ENCODE measurements at places on chromosomes 5 and 9. TPM values are rescaled to one million over a fixed set of nuclear protein-coding genes. Genes with fewer than 3 reads are reported as not detected.

- H3K27ac ChIP-seq = no peak overlapping the region
- H3K4me3 ChIP-seq = no peak overlapping the region
- no peaks in the 10 kb centered on the region for H3K27me3 ChIP-seq
- H3K36me3 ChIP-seq = no peaks in the 10 kb centered on the region
- H3K4me1 ChIP-seq = no peaks in the 10 kb centered on the region
- DNase-seq = no peak
These were observed 136.6 kb upstream of the DMAC1 start for GRCh38 chr9:7936163-7936562.

DNA sequence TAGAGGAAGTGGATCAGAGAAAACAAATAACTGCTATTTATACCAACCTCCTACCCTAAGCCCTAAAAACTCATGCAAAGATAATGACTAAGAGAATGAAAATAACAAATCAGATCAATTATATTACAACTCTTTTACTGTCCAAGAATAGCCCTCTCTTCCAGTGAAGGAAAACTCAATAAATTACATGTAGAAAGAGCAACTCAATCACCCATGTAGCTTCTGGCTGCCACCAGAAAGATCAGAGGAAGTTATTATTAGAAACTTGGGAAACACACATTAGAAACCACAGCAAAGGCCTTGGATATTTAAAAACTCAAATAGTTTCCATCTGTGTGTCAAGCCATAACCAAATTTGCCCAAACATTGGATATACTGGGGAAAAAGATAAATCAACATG, 134.0 kb upstream of the TARS1 start:
- H3K4me1 ChIP-seq = peaks cover 26% of the 10 kb centered on the region
- H3K27ac ChIP-seq = no peak overlapping the region
- H3K27me3 ChIP-seq = no peaks in the 10 kb centered on the region
- H3K4me3 ChIP-seq = no peak overlapping the region
- DNase-seq = no peak
- H3K36me3 ChIP-seq = no peaks in the 10 kb centered on the region

- no peak overlapping the region for H3K27ac ChIP-seq
- H3K4me3 ChIP-seq = no peak overlapping the region
- H3K4me1 ChIP-seq = no peaks in the 10 kb centered on the region
- no peaks in the 10 kb centered on the region for H3K36me3 ChIP-seq
- DNase-seq = no peak
These were observed 136.2 kb upstream of the SLC30A5 start for GRCh38 chr5:68957591-68957990.

GRCh38 chr5:173472164-173472563, 143.9 kb upstream of the STC2 start:
- no peak for DNase-seq
- no peak overlapping the region for H3K27ac ChIP-seq
- no peaks in the 10 kb centered on the region for H3K36me3 ChIP-seq
- no peaks in the 10 kb centered on the region for H3K27me3 ChIP-seq

GRCh38 chr5:150255659-150256409, 33.7 kb downstream of the CAMK2A start:
- H3K27me3 ChIP-seq = no peaks in the 10 kb centered on the region
- H3K4me1 ChIP-seq = peaks cover 44% of the 10 kb centered on the region
- no peak for DNase-seq
- no peaks in the 10 kb centered on the region for H3K36me3 ChIP-seq
- no peak overlapping the region for H3K27ac ChIP-seq

- H3K4me3 ChIP-seq = no peak overlapping the region
- H3K27me3 ChIP-seq = no peaks in the 10 kb centered on the region
- no peaks in the 10 kb centered on the region for H3K4me1 ChIP-seq
- H3K36me3 ChIP-seq = no peaks in the 10 kb centered on the region
These were observed 24.1 kb upstream of the OTP start for GRCh38 chr5:77662635-77663034.

DNA sequence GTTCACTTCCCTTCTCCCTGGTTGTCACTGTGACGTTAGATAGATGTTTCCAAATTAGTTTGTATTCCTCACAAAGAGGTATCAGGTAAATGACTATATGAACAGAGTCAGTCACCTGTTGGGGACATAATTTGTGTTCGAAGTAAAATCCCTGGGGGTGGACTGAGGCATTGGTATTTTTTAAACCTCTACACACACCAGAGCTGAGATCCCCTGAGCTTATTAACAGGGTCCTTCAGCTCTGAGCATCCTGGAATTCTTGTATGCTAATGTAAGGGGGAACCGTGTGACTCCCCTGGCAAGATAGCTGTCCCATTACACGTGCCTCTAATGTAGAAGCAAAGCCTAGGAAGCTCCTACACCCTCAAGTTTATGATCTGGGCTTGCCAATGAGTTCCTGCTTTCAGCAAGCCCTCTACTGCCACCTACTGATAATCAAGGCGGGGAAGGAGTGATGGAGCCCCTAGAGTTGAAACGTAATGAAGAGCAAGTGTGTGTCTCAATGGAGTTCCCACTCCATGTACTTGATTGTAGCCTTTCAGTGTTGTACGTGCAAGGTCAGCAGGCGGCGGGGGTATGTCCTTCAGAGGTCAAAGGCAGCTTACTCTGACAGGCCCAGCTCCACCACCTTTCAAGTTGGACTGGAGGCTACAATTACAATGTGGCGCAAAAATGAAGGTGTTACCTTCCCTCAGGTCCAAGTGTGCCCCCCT, 14.4 kb downstream of the PRKACG start:
- DNase-seq = peak; percentile 23
- H3K4me1 ChIP-seq = no peaks in the 10 kb centered on the region
- no peaks in the 10 kb centered on the region for H3K27me3 ChIP-seq
- no peak overlapping the region for H3K27ac ChIP-seq
- H3K36me3 ChIP-seq = no peaks in the 10 kb centered on the region

GRCh38 chr5:5430136-5430535, 7.7 kb downstream of the ICE1 start:
- no peaks in the 10 kb centered on the region for H3K4me1 ChIP-seq
- no peak for DNase-seq
- no peaks in the 10 kb centered on the region for H3K27me3 ChIP-seq
- no peaks in the 10 kb centered on the region for H3K36me3 ChIP-seq
- H3K4me3 ChIP-seq = no peak overlapping the region

DNA sequence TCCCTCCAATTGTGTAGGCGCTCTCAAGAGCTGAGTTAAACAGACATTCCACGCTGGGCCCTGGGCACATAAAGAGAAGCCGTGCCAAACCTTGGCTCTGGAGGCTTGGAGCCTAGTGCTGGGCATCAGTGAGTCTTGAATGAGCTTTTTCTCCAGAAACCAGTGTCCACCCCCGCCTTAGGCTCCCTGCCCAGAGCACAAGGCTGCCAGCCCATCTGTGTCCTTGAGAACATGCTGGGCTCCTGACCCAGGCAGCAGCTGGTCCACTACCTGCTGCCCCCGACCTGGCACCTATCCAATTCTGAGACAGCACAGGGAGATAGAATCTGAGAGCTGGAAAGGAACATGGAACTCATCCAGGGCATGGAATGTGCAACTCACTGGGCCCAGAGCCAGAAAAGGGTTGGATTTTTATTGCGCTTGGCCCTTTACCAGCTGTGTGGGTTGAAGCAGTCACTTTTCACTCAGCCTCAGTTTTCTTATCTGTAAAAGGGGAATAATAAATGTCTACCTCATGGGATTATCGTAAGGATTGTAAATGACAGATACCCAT, 92.4 kb upstream of the CPLX2 start:
- H3K36me3 ChIP-seq = no peaks in the 10 kb centered on the region
- no peak for DNase-seq
- H3K4me1 ChIP-seq = no peaks in the 10 kb centered on the region
- no peak overlapping the region for H3K27ac ChIP-seq
- H3K27me3 ChIP-seq = no peaks in the 10 kb centered on the region

- H3K4me3 ChIP-seq = no peak overlapping the region
- H3K27ac ChIP-seq = no peak overlapping the region
- H3K4me1 ChIP-seq = peaks cover 7% of the 10 kb centered on the region
- H3K36me3 ChIP-seq = no peaks in the 10 kb centered on the region
These were observed 10.4 kb downstream of the SMIM3 start for GRCh38 chr5:150788977-150789376.

DNA sequence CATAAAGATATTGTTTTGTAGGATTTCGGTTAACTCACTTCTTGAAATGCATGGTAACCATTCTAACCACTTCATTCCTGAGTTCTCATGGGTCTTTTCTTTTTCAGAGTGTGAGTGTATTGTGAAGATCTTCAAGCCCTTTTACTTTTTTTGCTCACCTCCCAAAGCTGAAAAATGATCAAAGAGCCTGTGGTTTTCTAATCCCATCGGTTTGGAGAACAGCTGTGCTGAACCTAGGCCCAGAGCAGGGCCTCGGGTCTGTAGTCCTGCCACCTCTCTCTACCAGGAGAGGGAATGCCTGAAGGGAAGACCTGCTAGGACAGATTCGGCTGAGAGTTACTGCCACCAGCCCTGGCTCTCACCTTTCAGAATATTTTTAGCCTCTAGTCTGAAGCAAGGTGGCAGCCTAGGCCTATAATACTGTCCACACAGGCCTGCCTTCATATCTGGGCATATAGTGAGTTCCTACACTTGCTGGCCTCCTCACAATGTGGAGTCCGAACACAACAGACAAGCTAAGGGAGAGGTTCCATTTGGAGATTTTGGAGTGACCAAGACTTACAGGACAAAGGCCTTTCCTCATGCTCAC, 13.8 kb downstream of the RGMB start:
- no peak for DNase-seq
- no peak overlapping the region for H3K27ac ChIP-seq
- H3K36me3 ChIP-seq = no peaks in the 10 kb centered on the region

GRCh38 chr5:35114698-35115097, 66.9 kb upstream of the AGXT2 start:
- DNase-seq = no peak
- no peak overlapping the region for H3K4me3 ChIP-seq
- no peaks in the 10 kb centered on the region for H3K27me3 ChIP-seq
- no peaks in the 10 kb centered on the region for H3K4me1 ChIP-seq
- H3K27ac ChIP-seq = no peak overlapping the region

GRCh38 chr5:167011196-167011595, 1280.2 kb upstream of the WWC1 start:
- no peak for DNase-seq
- H3K27ac ChIP-seq = peak overlapping the region; percentile 6
- H3K4me1 ChIP-seq = peaks cover 5% of the 10 kb centered on the region
- H3K4me3 ChIP-seq = no peak overlapping the region
- H3K27me3 ChIP-seq = no peaks in the 10 kb centered on the region
- H3K36me3 ChIP-seq = no peaks in the 10 kb centered on the region

- H3K27me3 ChIP-seq = no peaks in the 10 kb centered on the region
- no peaks in the 10 kb centered on the region for H3K36me3 ChIP-seq
- H3K4me3 ChIP-seq = no peak overlapping the region
- no peak overlapping the region for H3K27ac ChIP-seq
These were observed 81.2 kb downstream of the ROR2 start for GRCh38 chr9:91868732-91869391.

GRCh38 chr5:96493219-96493790, 60.3 kb upstream of the PCSK1 start:
- no peaks in the 10 kb centered on the region for H3K27me3 ChIP-seq
- no peaks in the 10 kb centered on the region for H3K4me1 ChIP-seq
- no peaks in the 10 kb centered on the region for H3K36me3 ChIP-seq
- no peak overlapping the region for H3K4me3 ChIP-seq
- H3K27ac ChIP-seq = no peak overlapping the region

- H3K4me1 ChIP-seq = no peaks in the 10 kb centered on the region
- DNase-seq = no peak
- H3K4me3 ChIP-seq = no peak overlapping the region
- H3K27me3 ChIP-seq = no peaks in the 10 kb centered on the region
- H3K27ac ChIP-seq = no peak overlapping the region
These were observed 7.9 kb downstream of the NACC2 start for GRCh38 chr9:136086951-136087740.

DNA sequence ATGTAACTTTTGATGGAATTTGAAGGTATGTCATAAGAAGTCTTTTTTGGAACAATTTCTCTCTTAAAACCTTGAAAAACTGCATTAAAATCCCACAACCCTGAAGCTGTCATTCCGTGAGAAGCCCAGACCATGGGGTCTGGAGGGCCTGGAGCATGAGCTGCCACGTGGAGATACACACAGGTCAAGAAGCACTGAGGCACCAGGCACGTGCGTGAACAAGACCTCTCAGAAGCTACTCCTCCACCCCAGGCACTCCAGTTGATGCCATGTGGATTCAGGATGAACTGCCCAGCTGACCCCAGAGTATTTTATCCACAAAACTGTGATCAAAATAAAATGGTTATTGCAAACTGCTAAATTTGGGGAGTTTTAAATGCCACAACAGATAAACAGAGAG, 227.5 kb upstream of the BRINP1 start:
- H3K27me3 ChIP-seq = no peaks in the 10 kb centered on the region
- no peak for DNase-seq
- no peak overlapping the region for H3K27ac ChIP-seq
- no peaks in the 10 kb centered on the region for H3K4me1 ChIP-seq

DNA sequence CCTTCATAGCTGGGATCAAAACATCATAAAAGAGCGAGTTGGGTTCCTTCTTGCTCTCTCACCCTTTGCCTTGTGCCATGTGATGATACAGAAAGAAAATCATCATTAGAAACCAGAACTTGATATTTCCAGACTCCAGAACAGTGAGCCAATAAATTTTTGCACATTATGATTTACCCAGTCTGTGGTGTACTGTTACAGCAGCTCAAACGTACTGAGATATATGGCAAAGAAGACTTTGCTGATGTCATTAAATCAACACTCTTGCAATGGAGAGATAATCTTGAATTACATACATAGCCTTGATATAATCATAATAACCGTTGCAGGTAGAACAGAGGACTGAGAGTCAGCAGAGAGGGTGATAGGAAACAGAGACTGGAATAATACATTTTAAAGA, 1271.6 kb downstream of the CDH12 start:
- DNase-seq = no peak
- H3K36me3 ChIP-seq = no peaks in the 10 kb centered on the region
- no peaks in the 10 kb centered on the region for H3K4me1 ChIP-seq
- H3K27me3 ChIP-seq = no peaks in the 10 kb centered on the region
- no peak overlapping the region for H3K27ac ChIP-seq

- H3K4me1 ChIP-seq = peaks cover 16% of the 10 kb centered on the region
- no peak for DNase-seq
- no peaks in the 10 kb centered on the region for H3K27me3 ChIP-seq
These were observed 9.3 kb upstream of the PFDN1 start for GRCh38 chr5:140312067-140312790.

- no peak for DNase-seq
- no peaks in the 10 kb centered on the region for H3K4me1 ChIP-seq
- no peaks in the 10 kb centered on the region for H3K36me3 ChIP-seq
- H3K27ac ChIP-seq = no peak overlapping the region
These were observed 46.7 kb downstream of the TRIP13 start for GRCh38 chr5:939368-939767.

DNA sequence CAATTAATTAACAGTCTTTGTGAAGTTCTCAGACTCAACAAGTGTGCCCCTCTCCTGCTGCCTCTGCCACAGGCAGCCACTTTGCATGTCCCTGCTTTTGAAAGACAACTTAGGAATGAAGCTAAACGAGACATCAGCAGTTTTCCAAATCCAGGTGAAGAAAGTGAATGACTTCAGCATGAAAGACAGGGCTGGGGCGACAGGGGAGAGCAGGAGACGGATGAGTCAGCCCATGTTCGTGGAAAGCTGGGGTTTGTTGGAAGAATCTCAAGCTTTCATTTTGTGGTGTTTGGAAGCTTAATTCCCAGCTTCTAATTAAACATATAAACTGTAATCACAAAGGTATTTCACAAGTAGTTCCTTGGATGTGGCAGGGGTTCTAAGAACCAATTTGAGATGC, 207.8 kb upstream of the MAP3K1 start:
- H3K27ac ChIP-seq = peak overlapping the region; percentile 48
- peaks cover 17% of the 10 kb centered on the region for H3K4me1 ChIP-seq
- no peak for DNase-seq
- H3K27me3 ChIP-seq = no peaks in the 10 kb centered on the region

PRLR gene
- total RNA-seq = 1.6 TPM

PCDHB5 gene
- total RNA-seq = not detected

ADAM19 gene
- total RNA-seq = 62.9 TPM

ABCA1 gene
- 14.0 TPM for total RNA-seq

HAPLN1 gene
- total RNA-seq = 4.9 TPM

TRPM3 gene
- total RNA-seq = not detected
